Vagina (tissue), 2 donors: ENCODE measurements at places on chromosomes 7 and 10.

DNA sequence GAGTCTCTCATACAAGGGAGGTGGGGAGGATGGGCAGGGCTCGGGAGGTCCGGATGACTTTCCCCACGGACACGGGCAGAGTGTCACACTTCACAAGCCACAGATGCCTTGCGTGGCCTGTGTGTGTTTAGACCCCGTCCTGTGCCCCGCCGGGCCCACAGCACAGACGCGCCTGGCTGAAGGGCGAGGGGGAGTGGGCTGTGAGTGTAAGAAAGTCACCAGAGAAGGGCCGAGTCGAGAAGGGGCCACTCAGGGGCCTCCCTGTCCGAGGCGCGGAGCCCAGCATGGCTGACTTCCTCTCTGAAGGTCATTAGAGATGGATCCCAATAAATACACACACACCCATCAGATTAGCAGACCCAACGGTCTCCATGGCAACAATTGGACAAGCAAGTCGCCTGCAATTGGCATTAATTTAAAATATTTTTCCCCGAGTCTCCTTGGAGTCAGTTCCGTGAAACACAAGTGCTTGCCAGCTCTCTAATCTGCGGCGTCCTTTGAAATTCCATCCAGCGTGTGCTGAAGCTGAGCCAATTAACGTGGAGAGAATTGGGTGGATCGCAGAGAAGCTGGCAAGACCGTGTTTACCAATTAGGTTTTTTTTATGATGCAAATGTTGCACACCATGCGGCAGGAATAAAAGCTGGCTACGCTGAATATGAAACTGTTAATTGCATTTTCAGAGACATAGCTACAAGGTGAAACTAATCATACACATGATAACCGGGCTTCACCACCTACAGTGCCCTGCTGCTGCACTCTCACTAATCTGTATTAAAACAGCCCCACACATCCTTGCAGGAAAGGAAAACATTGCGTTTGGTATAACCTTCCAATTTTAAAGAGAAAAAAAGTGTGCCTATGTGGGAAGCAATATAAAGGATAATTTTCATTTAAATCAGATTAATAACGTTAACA is 571.2 kb downstream of the PTPRN2 start:
- no peak for DNase-seq

DNA sequence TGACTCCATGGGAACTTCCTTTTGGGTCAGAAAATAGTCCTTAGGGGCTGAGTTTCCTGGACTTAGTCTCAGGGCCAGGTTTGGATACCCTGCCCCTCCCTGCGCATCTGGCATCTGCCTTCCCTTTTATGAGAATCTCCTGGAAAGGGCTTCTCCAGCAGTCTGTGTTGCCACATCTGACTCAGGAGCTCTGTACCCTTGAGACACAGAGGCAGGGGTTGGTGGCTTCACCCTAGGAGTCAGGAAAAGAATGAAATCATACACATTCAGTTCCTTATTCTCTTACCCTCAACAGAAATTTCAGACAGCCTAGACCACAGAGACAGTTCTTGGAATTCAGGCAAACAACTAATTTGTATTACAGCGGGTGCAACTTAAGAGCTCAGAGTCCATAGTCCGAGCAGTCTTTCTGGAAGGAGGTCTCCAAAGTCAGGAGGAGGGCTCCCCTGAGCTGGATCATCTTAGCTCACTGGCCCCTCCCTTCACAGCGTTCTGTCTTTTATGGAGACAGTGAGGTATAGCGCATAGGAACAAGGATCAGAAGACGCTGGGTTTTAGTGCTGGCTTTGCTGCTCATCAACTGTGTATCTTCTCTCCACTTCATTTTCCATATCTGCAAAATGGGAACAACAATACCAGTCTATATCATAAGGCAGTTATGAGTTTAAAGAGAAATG is 3.0 kb upstream of the PLAU start:
- DNase-seq = no peak

DNA sequence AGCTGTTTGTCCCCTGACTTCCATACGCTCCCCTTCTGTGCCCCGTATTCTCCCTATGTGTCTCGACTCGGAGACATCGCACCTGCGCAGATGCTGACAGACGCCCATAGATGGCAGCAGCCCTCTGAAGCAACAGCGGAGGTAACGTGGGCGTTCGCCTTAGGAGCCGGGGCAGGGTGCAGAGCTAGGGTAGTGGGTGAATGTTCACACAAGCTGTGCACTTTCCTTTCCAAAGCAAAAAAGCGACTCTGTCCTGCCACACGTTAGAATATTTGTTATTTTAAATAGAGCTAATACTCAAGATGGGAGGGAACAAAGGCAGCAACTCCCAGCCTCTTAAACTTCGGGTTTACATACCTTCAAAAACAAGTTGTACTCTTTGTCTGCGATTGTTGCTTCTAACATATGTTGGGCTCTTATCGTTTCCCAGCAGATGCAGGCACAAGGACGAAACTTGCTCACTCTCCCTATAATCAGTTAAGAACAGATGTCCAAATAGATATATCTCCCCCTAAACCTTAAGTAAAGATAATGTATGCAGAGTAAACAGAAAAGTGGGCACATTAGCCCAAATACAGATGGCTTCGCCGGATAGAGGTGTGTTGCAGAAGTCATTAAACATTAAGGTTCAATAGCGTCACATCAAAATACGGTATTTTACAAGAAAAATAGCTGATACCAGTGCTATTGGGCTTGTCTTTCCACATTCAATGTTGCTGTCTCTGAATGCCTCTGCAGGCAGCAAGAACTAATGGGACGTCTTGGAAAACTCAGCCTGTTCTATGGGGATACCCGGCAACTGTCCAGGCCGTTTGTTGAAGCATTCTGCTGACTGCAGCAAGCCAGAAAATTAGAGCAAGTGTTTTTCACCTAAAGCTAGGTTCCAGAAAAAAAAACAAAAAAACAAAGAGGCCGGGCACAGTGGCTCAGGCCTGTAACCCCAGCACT is 340.3 kb upstream of the PRKCQ start:
- DNase-seq = no peak

DNA sequence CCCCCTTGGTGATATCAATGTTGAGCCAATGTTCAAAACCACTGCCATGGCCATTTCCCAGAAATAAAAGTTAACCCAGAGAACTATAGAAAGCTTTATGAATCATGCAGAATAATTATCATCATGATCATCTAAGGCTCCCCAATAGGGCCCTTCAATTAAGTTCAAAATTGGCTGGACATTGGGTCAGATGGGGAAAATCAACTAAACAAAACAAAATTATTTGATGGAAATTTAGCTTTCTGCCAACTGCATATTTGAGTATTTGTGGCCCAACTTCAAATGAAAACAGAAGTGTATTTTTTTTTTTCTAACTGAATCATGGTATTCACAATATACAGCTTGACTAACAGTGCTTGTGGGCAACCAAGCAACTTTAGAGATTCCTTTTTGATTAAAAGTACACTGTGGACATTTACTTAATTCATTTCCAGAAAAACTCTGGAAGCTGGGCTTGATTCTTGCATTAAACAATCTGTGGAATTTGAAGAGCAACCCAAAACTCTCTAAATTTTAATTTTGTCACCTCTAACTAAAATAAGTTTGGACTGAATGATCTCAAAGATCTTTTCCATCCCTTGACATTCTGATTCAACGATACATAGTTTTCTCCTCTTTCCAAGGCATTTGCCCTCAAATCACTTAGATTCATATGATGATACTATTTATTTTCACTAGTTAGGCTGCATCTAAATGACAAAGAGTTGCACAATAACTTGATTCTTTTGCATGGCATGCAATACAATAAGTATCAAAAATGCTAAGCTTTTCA is 203.2 kb downstream of the AHR start:
- DNase-seq = no peak
